ENCODE measurements at places on chromosomes 13 and 19.

- no peak for DNase-seq
Observed at GRCh38 chr19:40523322-40524047, 53.2 kb upstream of the SHKBP1 start.

- DNase-seq: no peak
Observed at GRCh38 chr19:38837656-38838121, 6.1 kb upstream of the ECH1 start.

- DNase-seq: no peak
Observed at GRCh38 chr13:21079761-21080592, 18.6 kb upstream of the LATS2 start.

- DNase-seq: no peak
Observed at GRCh38 chr13:58397596-58398387, 766.2 kb downstream of the PCDH17 start.

GRCh38 chr13:80133631-80134261 is 207.2 kb downstream of the SPRY2 start:
- DNase-seq: no peak

DNA sequence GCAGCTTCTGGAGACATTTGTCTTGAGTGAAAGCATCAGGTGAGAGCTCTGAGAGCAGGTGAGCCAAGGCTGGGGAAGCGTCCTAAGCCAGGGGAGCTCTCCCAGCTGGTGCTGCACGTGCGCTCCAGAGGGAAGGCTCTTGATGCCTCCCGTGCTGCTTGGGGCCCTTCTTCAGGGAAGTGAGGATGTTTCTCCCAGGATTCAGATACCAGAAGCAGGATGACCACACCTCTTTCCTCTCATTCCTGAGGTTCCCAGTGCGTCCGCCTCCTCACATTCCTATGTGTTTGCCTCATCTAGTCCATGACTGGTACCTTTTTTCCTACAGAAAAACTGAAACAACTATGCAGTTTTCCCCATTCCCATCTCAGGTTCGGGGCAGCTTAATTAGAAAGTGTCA is 231.0 kb upstream of the IRS2 start:
- DNase-seq: no peak

GRCh38 chr13:113342820-113343691 is 20.9 kb downstream of the GRTP1 start:
- no peak for DNase-seq

- no peak for DNase-seq
Observed at GRCh38 chr19:23481043-23481442, 85.8 kb upstream of the ZNF91 start.

DNA sequence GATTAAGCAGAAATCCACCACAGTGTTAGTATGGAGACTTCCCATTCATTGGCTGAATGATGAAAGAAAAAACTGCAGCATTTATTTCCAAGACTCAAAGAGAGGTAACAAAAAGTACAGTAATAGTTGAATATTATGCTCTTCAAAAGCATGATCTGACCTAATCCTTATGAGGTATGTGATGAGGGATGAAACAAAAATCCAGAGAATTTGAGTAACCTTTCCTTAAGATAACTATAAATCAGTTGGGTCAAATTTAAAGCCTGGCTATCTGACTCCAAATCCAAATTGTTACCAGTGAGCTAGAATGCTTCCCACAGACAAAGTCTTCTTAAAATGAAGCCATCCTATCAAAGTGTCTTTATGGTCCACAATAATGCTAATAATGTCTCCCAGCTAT is 38.1 kb downstream of the NUFIP1 start:
- no peak for DNase-seq

DNA sequence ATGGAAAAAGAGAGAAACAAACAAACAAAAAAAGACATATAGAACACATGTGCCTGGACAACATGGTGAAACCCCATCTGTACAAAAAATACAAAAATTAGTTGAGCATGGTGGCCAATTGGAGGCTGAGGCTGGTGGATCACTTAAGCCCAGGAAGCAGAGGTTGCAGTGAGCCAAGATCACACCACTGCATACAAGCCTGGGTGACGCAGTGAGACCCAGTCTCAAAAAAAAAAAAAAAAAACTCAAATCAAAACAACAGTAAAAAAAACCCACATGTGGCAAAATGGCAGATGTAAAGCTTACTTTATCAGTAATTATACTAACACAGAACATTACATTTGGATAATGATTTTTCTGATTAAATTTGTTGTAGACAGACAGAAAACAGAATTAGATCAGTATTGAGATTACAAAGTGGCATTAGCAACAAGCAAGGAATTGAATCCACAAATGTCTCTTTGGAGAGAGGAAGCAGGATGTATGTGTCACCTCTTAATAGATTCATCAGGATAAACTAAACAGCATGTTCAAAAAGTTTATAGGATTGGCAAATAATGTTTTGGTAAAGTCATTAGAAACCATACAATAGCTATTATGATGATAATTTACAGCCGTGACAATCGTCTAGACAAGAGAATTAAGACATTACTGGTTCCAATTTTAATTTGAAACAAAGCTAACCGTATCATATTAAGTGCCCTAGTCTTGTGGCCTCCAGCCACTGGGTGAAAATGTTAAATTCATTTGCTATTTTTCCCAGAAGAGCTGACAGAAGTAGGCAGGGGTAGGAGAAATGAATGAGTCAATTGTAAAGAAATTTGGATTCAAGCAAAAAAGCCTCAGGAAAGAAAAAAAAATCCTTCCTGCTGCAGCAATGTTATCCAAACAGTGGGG is 206.0 kb downstream of the FGF14 start:
- no peak for DNase-seq

DNA sequence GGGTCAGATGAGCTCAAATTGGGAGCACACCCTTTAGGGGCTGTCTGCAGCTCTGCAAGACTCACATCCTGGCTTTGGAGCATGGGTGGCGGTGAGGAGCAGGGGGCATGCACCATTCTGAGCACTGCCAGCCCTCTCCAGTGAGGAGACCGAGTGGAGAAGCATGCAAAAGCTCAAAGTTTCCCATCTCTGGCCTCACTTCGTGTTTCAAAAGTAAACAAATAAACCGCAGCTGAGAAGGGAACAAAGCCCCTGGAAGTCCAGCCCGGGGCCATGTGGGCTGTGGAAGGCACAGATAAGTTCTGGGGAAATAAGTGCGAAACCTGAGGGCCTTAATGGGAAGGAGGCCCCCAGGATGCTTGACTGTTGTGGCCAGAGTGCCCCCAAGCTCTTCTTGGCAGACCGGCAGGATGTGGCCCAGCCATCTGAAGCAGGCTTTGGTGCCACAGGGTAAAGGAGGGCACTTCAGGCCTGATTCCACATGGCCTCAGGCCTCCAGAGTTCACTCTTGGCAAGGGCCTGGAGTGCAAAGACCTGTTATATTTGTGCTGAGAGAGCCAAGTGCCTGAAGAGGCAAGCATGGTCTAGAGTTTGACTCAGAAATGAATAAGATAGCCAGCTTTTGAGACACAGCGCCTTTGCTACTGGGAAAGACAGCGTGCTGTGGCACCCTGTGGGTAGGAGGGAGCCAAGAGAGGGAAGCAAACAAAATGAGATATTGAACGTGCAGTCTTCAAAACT is 1.2 kb downstream of the MEDAG start:
- no peak for DNase-seq

GRCh38 chr13:72541674-72542073 is 185.8 kb downstream of the MZT1 start:
- DNase-seq: no peak

- DNase-seq: no peak
Observed at GRCh38 chr19:37817180-37817981, 38.0 kb upstream of the ZNF573 start.

DNA sequence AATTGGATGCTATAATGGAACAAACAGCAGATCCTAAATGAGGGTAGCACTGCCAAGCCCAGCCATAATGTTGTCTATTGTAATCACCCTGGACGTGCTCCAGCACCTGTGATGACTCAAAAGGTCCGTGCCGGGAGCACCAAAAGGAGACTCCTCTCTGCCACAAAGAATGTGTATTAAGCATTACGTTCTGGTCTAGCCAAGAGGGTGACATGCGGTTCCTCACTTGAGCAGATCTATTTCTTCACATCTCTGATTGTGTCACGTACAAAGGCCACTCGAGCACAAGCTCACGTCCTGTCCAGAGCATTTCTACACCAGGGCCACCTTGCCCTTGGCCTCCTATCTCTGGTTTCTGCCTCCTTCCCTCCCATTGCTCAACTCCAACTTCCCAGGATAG is 219.9 kb upstream of the IRS2 start:
- no peak for DNase-seq

- no peak for DNase-seq
Observed at GRCh38 chr19:58089846-58090245, 8.2 kb downstream of the ZSCAN18 start.

DNA sequence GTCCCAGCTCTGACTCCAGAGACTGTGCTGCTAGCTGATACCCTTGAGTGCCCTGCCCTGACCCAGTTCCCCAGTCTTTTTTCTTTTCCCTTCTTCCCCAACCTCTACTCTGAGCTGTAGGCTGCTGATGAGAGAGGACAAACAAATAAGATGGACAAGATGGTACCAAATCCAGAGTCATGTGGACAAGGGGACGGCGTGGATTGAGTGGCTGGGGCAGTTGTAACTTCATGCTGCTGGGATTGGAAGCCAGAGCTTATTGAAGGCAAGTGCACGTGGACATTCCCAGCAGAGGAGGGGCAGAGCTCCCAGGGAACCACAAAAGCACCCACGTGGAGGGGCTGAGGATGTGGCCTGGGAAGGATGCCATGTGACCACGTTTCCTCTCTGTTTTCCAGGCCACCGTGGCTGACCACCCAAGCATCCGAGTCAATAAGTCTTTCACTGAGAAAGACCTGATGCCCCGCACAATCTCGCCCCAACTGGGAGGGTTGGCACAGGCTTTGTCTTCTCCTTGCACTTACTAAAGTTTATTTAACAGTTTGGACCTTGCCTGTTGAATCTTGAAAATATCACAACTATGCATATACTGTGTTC is 323.3 kb upstream of the ZNF507 start:
- DNase-seq: no peak

DNA sequence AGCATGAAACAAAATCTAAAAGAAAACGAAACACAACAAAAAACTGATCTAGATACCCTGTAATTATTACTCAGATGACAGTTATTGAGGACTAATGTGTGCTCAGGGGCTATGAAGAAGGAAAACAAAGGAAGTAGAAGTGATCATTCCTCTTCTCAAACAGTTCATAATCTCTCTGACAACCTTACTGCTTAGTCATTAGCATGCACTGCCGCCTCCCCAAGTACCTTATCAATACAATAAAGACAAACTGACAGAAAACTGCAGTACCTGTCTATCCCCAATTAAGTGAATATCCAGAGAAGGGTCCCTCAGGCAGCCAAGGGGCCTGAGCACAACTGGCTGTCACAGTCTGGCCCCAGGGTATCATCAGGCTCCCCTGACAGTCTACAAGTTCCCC is 22.0 kb upstream of the POU4F1 start:
- no peak for DNase-seq

DNA sequence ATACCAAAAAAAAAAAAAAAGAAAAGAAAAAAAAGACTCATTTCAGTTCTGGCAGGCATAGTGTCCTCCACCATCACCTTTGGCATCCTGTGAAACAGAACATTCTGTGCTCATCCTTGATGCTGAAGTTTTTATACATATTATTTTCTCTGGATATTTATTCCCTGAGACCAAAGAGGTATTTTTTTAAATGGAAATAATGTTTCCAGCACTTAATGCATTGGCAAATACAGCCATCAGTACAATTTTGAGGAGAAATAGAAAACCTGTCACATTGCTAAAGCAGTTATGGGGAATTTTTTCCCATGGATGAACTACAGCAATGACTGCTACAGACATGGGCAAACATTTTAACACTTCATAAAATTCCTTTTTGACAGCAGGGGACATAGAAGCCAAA is 312.4 kb downstream of the DNAJC15 start:
- no peak for DNase-seq

DNA sequence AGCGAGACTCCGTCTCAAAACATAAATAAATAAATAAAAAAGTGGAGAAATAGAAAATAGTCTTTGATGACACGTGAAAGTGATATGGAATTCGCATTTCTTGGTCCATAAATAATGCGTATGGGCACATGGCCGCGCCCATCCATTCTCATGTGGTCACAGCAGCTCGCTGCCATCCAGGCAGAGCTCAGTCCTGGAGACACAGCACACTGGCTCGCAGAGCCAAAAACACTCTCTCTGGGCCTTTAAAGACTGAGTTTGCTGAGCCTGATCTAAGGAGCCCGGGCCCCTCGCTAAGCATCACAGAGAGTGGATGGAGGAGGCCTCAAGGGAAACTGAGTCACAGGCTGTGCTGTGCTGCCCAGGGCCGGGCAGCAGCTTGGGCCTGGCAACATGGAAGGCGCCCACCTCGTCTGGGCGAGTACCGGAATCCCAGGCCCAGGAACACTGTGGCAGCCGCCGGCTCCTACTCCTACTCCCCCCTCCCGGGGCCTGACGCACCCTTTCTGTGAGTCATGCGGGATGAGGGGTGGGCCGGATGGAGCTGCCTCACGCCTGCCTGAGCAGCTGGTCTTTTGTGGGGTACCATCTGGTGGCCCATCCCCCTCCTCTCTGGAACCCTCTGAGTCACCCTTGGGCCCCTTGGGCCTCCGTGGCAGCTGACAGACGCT is 28.9 kb upstream of the CACTIN start:
- DNase-seq: no peak

DNA sequence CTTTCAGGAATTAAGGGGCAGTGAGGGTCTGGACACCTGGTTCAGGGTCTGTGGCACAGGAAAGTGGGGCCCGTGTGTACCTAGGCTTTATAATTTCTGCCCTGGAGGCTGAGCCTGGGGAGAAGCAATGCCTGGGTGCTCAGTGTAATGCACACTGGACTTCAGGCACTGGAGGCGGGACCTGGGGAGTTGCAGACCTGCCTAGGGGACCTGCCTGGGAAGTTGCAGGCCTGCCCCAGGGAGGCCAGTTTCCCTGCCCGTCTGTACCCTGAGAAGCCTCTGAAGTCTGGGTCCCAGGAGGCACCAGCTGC is 2.5 kb upstream of the TMEM59L start:
- no peak for DNase-seq

- DNase-seq: no peak
Observed at GRCh38 chr19:38333245-38333644, 2.4 kb upstream of the CATSPERG start.

DNA sequence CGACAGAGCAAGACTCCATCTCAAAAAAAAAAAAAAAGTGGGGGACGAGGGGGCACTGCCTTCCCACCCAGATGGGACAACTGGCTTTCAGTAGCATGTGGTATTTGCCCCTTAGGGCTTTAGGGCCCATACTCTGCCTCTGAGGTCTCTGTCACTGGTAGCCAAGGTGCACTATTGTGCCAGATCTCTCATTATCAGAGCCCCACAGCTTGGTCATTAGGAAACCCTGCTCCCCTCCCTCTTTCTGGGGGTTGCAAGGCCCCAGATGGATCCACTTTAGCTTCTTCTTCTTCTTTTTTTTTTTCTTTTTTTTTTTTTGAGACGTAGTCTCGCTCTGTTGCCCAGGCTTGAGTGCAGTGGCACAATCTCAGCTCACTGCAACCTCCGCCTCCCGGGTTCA is 11.2 kb upstream of the ZNF358 start:
- no peak for DNase-seq

- DNase-seq: no peak
Observed at GRCh38 chr13:21812192-21812626, 141.3 kb downstream of the FGF9 start.

GRCh38 chr13:36028359-36029025 is 102.7 kb downstream of the DCLK1 start:
- DNase-seq: no peak

GRCh38 chr13:99528547-99528946 is 27.3 kb downstream of the TM9SF2 start:
- DNase-seq: no peak

All from activated naive CD4-positive, alpha-beta T cell (primary cell).